Left renal pelvis (tissue), 4 donors: ENCODE measurements at places on chromosomes 13 and 19. TPM values are rescaled to one million over a fixed set of nuclear protein-coding genes. Genes with fewer than 3 reads are reported as not detected.

DNA sequence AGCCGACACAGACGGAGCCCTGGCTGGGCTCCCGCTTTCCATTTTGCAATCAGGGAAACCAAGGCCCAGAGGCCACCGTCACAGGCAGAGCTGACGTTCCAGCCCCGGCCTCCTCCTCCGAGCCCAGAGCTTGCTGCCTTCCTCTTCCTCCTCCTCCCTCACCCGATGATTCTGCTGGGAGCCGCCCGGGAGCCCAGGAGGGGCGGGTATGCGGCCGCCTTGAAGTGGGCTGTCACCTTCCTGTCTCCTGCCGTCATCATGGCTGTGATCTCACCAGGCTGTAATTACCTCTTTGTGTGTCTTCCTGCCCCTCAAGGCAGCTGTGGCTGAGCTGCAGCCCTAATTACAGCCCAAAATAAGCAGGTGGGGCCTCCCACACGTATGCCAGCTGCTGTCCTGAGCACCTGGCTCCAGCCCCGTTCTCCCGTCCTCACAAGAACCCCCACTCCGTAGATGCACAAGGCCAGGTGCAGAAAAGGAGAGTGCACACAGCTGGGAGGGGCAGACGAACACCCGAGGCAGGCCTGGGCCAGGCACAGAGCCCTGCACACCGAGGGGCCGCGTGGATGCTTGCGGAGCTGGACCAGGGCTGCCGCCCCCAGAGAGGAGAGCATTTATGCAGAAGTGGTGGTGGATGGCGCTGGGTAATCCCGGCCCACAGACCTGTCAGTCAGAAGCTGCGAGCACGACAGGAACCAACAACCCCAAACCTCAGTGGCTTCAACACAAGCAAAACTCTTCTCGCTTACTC lies 4.0 kb downstream of the TPGS1 start:
- no peak for DNase-seq

DNA sequence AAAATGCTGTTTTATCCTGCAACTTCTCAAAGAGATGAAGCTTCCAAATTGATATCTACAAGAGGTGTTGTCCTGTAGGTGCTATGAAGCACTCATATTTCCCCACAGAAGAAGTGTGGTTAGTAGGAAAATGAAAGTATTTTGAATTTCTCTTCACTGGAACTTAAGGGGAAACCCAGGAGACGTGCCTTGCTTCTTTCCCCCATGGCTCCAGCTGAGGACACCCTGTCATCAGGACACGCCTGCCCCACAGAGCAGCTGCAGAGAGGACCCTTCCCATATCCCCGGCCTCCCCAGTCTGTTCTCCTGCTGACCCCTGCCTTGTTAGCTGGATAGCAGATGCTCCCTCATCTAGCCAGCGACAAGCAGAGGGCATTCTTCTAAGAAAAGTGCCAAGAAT lies 371.3 kb downstream of the COG6 start:
- DNase-seq = no peak

DNA sequence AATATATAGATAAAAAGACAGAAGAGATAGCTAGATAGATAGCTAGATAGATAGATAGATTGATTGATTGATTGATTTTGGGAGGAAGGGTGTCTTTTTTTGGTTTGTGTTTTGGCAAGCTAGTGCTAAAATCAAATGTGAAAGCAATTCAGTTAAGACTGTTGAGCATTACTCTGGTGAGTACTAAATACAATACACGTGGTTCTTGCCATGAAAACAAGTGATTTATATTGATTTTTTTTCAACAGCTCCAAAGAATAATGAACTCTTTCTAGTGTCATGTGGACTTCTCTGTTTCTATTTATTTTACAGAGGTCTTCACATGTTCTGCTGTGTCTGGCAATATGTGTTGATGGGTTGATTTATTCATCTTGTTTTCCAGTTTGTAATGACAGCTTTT lies 172.0 kb downstream of the POU4F1 start:
- DNase-seq = no peak

GRCh38 chr19:50357178-50358100 lies 8.0 kb downstream of the NAPSA start:
- DNase-seq = no peak

- DNase-seq = no peak
These were observed 25.4 kb downstream of the PAK4 start for GRCh38 chr19:39150807-39151600.

GRCh38 chr13:93017493-93018112 lies 209.0 kb upstream of the GPC6 start:
- no peak for DNase-seq

DNA sequence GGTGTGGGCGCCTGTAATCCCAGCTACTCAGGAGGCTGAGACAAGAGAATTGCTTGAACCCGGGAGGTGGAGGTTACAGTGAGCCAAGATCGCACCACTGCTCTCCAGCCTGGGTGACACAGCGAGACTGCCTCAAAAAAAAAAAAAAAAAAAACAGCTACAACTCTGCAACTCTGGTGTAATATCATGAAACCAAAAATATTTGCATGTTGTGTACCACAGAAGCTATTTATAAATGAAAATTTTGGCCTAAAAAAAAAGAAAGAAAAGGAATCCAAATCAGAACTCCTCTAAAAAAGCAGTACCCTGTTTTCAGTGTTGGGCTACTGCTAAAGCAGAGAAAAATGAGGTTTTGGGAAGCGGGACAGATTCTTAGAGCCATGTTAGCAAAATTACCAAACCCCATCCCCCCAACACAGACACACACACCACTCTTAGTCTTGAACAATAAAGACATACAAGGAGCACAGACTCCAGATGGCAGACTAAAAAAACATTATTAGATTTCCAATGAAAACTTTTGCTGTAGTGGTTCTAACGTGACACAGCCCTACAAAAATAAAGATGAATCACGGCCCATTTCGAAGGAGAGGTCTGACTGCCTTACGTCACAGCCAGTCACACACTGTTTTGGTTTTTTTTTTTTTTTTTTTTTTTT lies 51.5 kb downstream of the INSR start:
- DNase-seq = no peak

- DNase-seq = no peak
These were observed 18.1 kb upstream of the LRP3 start for GRCh38 chr19:33175886-33176669.

DNA sequence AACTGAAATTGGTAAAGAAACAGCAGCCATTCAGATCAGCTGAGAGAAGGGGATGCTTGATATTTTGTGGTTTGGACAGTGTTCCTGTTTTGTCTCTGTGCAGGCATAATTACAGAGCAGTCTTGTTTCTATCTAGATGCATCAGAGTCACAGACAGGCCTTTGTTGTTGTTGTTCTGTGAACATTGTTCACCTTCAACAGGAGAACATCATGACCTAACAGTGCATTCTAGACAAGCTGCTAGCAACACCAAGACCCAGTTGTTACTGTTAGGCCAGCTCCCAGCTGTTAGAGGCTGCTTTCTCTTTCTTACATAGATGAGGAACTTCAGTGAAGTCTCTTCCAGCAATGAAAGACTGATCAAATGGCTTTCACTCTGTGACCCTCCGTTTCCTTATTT lies 8.5 kb upstream of the LSR start:
- no peak for DNase-seq

The RHPN2 gene
- polyA plus RNA-seq = 20.2 TPM

The ZIC2 gene
- polyA plus RNA-seq = 0.05 TPM

The PNMA8B gene
- polyA plus RNA-seq = 5.3 TPM

The NKPD1 gene
- polyA plus RNA-seq = 0.16 TPM

The ZNF30 gene
- polyA plus RNA-seq = 7.3 TPM

The USHBP1 gene
- polyA plus RNA-seq = 9.0 TPM
